ENCODE measurements at places on chromosomes 12 and 14. TPM values are rescaled to one million over a fixed set of nuclear protein-coding genes. Genes with fewer than 3 reads are reported as not detected.

The RNF212B gene
- total RNA-seq, result not detected

The RDH12 gene
- total RNA-seq, result not detected

The RFX4 gene
- not detected for total RNA-seq

The APOF gene
- not detected for total RNA-seq

All from right cardiac atrium (tissue), 5 donors.